Tibial artery (tissue), 4 donors: ENCODE measurements at places on chromosomes 11 and 22.

DNA sequence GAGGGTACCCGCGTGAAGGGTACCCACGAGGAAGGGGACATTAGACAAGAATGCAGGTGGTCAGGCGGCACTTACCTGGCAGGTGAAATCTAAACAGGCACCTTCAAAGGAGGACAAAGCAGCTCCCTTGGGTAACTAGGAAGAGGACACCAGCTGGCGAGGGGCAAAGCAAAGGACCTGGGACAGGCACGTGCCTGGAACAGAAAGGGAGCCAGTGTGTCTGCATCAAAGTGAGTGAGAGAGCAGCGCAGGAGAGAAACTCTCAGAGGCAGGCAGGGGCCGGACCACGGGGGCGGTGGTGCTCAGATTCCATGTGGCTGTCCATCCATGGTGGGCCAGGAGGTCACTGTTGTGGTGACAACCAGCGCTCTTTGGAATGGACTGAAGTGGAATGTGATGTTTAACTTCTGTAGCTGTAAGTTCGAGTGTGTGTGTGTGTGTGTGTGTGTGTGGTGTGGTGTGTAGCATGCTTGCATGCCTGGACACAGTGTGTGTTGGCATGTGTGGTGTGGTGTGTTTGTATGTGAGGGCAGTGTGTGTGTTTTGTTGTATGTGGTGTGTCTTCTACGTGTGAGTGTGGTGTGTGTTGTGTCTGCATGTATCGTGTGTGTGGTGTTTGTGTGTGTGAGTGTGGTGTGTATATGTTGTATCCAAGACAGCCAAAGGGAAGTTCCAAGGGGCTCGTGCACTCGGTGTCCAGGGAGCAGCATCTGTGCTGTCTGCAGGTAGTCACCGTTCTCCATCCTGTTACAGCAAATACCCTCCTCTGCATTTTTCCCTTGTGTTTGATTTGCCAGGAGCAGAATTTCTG lies 86.4 kb downstream of the CDKN1C start:
- no peak for DNase-seq

- no peak for DNase-seq
Measured at GRCh38 chr11:114099392-114100178, 40.1 kb downstream of the ZBTB16 start.

DNA sequence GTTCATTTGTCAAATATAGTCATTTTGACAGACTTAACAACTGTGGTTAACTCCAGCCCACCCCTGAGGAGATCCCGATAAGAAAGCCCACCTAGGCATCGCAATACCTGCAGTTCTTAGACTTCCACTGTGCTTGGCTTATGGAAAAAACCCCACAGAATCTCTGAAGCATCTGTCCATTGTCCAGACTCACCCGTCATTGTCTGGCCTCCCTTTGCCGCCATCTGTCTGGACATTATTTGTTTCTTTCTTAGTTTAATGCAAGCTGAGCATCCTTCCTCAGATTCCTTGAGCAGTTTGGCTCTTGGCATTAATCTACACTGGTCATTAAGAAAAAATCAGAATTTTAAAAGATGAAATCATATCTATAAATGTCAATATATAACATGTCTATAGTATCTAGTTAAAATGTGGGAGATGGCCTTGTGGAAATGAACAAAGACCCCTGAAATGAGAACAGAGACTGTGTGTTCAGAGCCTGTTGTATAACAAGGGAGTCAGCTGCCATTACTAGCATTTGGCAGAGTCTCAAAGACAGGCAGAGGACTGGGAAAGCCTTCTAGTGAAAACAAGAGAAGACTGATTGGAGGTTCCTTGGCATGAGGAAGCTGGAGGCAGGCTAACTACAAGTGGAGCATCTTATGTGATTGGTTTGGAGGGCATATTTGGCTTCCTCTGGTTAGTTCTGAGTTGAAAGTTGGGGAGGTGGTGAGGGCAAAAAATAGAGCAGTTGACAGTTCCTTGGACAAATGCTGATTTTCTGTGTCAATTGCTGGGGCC lies 80.4 kb downstream of the SPON1 start:
- no peak for DNase-seq

DNA sequence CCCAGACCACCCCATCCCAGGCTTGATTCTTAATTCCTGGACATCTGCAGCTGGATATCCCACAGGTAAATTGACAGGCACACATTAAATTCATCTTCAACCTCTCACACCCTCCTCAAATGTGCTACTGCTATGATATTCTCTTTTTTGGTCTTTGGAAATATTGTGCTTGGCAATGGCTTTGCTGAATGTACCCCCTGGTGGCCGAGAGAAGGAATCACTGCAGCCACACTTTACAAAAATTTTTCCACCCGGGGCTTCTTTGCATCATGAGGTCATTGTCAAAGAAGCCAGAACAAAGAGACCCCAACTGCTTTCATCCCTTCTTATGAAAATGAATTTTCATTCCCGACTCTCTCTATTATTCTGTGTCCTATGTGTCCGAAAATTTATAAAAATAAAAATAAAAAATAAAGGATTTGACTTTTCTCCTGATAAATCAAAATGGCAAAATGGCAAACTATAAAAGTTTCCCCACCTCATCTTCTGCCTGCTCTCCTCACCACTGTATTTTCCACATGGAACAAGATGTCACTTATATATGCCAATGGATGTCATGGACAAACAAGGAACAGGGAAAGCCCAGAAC lies 15.0 kb upstream of the CYB5R2 start:
- no peak for DNase-seq

- DNase-seq = no peak
Measured at GRCh38 chr11:69485337-69486041, 4.0 kb downstream of the LINC01488 start.

- no peak for DNase-seq
Measured at GRCh38 chr11:87803748-87804147, 371.5 kb downstream of the RAB38 start.

DNA sequence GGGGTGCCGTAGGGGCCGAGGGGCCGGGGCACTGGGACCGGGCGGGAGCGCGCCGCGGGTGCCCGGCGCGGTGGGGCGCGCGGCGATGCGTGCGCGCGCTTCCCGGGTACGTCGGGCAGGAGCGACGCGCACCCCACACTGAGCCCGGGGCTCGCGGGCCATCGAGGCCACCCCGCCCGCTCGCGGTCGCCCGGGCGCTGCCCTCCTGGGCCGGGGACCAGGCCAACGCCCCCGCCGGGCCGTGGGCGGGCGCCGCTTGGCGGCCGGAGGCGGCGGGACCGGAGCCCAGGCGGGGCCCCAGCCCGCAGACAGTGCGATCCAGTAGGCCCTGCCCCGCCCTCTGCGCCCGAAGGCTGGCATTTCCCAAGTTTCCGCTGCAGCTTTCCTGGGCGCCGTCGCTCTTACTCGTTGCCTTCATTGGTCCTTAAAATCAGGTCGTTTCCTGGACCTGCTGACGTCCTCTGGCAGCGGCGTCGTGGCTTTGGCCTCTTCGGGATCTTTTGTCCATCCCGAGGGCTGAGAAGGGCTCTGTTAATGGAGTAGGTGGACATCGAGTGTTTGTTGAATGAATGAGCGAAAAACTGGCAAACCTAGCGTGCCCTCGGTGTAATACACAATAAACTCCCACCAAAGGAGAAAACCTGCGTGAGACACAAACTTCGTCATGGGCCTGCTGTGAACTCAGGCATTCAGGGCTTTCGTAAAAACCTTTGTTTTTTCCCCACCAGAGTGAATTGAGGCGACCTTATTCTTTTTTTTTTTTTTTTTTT lies 638 bp downstream of the PARVA start:
- DNase-seq = peak; percentile 72

GRCh38 chr22:48522271-48522670 lies 1305.4 kb downstream of the BRD1 start:
- DNase-seq = no peak
